ENCODE measurements at places on chromosomes 4 and X.

- no peak for DNase-seq
These were observed 64.4 kb downstream of the HAUS3 start for GRCh38 chr4:2177443-2178093.

DNA sequence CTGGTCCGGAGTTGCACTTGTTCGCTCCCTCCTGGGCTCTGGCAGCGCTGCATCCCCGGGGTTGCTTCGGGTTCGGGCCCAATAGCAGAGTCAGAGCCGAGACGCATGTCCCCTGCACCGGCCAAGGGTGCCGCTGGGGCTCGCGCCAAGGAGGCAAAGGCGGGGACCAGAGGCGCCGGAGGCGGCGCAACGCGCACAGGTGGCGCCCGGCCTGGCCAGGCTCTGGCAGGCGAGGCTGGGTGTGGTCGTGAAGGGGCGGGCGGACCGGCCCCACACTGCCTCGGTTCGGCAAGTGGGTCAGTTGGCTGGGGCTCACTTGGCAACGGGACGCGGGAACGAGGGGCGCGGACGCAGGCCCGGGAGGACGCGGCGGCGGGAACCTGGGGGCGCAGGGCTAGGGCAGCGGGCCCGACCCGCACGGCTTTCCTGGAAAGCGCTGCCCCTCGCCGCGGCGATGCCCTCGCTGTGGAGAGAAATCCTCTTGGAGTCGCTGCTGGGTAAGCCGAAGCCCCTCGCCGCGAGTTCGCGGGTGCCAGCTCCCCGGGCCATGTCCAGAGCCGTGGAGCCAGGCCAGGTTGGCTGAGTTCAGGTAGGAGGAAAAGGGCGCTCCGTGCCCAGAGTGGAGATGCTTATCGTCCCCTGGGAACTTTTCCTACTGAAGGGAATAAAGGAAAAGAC, at the start of gene CWH43:
Gene CWH43, plus strand, starts transcription at position 300 of the 678 bp plus-strand sequence. Its CDS starts 155 bp downstream, at position 455.
- DNase-seq, result no peak

DNA sequence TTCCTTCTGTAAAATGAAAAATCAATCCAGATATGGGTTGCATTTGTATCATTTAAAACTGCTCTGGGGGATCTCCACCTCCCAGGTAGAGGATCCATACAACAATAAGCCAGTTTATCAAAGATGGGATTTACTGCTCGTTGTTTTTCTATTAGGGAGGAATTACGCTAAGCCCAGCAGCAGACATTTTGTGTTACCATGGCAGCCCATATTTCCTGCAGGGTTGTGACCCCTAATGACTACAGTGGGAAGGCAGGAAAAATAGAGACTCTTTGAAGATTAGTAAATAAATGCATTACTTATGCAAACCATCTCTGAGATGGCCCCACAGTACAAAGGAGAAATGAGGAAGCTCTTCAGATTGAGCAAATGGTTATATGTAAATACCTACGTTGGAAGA, 253.4 kb upstream of the GPR101 start:
- no peak for DNase-seq

DNA sequence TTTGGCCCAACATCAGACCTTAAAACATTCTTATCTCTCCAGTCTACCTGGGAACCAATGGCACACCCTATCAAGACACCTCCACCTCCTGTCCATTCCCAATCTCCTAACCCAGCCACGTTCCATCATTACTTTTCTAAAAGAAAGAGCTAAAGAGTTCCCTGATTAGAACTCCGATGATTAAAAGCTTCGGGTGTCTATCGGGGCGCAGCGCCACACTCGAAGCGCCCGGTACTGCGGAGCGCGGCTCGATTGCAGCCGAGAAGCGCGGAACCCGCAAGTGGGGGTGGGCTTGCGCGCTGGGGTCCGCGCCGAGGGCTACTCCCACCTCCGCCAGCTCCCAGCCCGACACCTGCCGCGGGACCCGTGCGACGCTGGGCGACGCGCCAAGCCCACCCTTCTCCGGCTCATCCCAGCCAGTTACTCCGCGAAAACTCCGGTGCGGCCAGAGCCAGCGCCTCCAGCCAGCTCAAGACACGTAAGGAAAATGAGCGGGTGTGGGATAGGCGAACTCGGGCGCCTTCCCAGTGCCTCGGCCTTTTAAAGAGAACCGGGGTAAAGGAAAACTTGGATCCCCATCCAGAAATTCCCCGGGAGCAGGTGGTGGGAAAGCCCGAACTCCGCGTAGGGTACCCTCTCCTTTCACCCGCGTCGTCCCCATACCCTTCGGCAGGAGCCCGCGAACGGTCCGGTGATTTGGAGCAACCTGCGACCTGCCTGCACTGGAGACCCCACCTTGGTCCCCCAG, 593 bp downstream of the NPY1R start:
- no peak for DNase-seq

DNA sequence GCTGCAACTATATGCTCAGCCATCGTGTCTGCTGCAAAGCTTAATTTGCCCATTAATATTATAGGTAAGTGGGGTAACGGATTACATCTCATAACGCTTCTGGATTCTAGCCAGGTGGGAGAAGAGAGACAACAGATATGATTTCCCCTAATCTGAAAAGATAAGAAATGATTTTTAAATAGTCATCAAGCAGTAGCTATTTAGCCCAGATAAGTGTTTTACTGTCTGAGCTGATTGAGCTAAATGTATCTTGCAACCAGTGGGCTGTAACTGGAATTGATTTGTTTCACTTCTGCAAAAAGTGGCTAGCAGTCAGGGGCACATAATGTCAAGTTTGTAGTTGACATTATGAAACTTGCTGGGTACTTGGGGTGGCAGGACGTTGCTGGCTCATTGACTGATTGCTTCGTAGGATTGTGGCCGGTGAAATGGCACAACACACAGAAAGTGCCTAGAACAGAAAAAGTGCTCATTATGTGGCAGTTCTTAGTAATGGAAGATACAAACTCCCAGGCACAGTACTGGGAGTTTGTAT, 18.5 kb downstream of the LAP3 start:
- DNase-seq, result no peak

GRCh38 chr4:110897784-110898183, 274.9 kb upstream of the PITX2 start:
- DNase-seq, result no peak

GRCh38 chrX:19906293-19906692, 18.9 kb upstream of the SH3KBP1 start:
- DNase-seq, result no peak

GRCh38 chr4:4775493-4776004, 83.9 kb upstream of the MSX1 start:
- no peak for DNase-seq

Data from hematopoietic multipotent progenitor cell treated with erythropoietin and hydrocortisone succinate and interleukin-3 and kit ligand, for 15 days (in vitro differentiated cells).